ENCODE measurements at places on chromosomes 4 and X.

- DNase-seq: no peak
Observed at GRCh38 chrX:50157545-50158135, 43.2 kb downstream of the AKAP4 start.

GRCh38 chrX:115966920-115967319, 203.6 kb upstream of the AGTR2 start:
- no peak for DNase-seq

DNA sequence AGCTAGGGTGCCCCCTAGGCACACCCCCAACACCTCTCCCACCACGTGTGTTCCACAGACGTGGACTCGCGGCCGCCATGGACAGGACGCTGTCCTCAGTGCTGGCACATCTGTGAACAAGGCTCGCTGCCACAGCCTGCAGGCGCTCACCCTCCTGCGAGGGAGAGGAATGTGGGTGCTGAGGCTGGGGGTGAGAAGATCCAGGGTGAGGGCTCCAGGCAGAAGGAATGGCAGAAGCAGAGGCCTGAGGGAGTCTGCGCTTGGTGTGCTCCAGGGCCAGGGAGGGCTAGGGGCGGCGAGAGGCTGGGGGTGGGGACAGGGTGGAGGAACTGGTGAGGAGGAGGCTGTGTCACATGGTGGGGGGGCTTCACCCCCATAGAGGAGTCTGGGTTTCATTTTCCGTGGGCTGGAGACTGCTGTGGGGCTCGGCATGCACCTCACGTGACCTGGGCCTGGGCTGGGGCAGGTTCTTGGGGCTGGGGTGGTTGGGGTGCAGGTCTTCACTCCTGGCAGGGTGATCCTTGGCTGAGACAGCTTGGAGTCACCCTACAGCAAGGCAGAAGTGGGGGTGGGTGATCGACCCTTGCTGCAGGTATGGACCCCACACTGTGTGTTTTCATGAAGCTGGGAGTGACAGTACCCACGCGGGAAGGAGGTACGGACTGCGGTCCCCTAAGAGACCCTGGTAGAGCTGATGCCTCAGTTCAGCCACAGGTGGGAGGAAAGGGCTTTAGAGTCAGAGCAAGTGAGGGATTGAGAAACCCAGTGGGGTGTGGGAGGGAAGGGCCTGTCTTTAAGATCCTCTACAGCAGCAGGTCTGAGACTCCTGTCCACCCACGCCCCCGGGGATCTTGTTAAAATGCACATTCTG, 103.7 kb downstream of the PSAPL1 start:
- no peak for DNase-seq

GRCh38 chr4:24416293-24416692, 168.1 kb downstream of the DHX15 start:
- DNase-seq: no peak

DNA sequence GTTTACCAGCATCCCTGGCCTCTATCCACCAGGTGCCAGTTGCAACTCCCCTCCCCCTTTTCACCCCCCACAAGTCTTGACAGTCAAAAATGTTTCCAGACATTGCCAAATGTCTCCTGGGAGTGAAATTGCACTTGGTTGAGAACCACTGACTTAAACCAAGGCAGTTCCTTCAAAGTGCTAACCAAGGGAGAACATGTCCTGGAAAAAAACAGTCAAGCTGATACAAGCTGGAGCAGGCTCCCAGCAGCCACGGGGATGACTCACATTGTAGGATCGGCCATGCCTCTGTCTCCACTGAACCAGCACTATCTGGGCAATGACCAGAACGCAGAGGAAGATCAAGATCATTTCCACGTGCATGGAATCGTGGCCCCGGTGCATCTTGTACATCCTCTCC, 11.4 kb downstream of the RNF175 start:
- DNase-seq: no peak

- no peak for DNase-seq
Observed at GRCh38 chrX:40392599-40392998, 188.2 kb upstream of the ATP6AP2 start.

DNA sequence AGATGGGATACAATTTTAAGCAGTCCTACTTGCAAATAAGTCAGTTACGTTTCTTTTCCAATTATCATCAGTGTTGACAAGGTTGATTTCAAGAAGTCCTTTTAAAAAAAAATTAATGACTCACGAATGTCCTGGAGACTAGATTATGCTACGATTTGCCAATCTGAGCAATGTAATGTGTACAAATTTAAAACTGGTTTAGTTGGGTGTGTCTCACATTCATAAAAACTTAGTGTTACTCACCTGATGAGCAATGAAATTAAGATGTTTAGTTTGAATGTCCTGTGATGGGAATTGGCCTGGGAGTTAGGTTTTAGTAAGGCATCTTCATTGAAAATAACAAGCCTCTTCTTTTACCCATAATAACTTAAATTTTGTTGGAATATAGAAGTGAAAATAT, 136.7 kb upstream of the POF1B start:
- no peak for DNase-seq

- DNase-seq: no peak
Observed at GRCh38 chr4:90585961-90586360, 458.8 kb downstream of the CCSER1 start.

DNA sequence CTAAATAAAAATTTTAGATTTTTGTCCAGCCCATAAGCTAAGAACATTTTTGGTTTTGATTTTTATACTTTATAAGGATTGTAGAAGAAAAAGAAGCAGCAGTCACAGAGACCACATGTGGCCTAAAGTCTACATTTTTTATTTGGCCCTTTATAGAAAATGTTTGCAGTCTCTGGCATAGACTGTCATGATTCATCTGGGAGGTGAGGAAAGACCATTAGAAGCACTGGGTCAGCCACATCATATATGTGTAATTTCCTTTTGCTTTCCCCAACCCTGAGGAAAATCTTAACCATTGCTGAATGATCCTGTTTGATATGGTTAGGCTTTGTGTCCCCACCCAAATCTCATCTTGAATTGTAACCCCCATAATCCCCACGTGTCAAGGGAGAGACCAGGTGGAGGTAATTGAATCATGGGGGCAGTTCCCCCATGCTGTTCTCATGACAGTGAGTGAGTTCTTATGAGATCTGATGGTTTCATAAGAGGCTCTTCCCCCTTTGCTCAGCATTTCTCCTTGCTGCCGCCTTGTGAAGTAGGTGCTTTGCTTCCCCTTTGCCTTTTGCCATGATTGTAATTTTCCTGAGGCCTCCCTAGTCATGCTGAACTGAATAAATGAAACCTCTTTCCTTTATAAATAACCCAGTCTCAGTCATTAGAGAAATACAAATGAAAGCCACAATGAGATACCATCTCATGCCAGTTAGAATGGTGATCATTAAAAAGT, 12.1 kb upstream of the COPS4 start:
- DNase-seq: no peak

DNA sequence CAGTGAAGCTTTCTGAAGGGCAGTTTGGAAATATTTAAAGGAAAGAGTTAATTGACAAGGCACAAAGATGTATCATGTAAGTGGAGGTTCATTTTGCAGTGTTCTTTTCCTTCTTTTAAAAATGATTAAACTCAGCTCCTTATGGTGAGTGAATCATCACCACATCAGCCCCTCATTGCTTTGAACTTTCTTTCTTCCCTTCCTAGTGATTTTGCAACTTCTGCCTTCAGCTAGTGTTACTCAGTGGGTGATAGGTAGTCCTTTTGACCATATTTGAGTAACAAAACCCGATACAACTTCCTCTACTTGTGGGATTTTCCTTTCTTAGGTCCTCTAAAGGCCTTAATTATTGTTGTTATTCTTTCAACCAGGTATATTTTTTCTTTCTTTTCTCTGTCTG, 8.2 kb downstream of the ZCCHC4 start:
- DNase-seq: no peak

DNA sequence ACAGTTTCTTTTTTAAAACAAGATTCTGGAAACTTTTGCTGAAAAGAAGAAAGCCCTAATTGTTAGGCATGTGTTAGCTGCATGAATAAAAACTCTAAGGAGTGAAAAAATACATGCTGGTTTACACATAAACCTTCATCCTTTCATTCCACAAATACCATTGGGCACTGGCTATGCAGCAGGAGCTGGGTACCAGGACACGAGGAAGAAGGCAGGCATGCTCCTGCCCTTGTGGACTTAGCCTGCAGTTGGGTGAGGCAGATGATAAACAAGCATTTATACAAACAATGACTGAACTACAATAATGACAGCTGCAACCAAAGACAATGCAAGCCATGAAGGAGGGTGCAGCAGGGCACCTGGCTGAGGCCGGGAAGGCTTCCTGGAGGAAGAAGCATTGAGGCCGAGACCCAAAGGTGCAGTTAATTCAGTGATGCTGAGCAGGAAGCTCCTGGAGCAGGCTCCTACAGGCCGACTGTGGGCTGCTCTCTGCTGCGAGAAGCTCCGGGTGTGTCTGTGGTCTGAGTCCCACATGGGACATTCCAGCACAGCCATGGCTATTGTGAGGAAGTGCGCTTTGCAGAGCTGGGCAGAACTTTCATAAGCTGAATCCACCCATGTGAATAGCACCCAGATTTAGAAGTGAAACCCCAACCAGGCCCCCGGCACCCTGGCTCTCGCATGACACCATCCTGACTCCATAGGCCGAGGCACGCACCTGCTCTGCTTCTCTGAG, 44.0 kb upstream of the MXD4 start:
- no peak for DNase-seq

DNA sequence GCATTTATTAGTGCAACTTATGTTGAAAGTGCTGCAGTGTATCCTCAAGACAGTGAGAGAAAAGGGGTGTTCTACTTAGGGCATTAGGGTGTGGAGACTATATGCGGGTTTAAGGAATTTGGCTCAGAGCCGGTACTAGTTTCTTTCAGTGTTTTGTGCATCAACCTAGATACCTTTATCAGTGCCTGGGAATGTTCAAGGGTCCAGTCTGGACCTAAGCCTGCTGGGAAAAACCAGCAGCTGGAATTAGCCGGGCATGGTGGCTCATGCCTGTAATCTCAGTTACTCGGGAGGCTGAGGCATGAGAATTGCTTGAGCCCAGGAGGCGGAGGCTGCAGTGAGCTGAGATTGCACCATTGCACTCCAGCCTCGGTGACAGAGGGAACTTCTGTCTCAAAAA, 7.4 kb downstream of the PHEX start:
- DNase-seq: no peak

DNA sequence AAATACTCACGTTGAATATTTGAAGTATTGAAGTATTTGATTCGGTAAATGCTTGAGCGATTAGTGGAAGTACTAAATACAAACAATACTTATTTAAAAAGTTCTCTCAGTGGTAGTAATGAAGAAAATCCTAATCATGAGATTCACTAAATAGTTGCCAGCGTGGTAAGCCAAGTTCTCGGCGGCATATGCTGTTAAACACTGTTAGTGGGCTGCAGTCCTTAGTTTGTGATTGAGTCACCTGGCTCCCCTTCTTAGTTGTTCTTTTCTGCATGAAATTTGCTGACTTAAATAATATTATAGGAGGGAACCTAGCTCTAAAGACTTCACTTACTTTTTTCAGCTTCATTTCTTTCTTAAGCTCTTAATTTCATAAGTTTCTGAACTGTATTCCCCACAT, 51.4 kb downstream of the STIM2 start:
- no peak for DNase-seq

DNA sequence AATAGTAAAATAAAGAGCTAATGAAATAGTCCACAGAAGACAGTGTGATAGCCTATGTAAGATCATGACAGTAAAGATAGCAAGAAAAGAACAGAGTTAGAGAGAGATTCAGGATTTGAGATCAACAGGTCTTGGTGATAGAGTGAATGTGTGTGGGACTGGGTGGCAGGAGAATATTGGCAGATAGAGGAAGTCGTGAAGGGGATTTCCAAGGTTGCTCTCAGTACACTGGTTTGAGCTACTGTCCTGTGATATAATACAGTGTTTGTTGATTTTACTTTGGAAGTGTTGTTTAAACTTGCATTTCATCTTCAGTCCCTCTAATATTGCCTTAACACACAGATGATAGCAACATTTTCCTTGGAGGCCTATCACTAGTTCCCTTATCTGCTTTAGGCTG, 44.1 kb downstream of the DTHD1 start:
- DNase-seq: no peak

GRCh38 chrX:2595258-2595657, 94.5 kb upstream of the DHRSX start:
- no peak for DNase-seq

DNA sequence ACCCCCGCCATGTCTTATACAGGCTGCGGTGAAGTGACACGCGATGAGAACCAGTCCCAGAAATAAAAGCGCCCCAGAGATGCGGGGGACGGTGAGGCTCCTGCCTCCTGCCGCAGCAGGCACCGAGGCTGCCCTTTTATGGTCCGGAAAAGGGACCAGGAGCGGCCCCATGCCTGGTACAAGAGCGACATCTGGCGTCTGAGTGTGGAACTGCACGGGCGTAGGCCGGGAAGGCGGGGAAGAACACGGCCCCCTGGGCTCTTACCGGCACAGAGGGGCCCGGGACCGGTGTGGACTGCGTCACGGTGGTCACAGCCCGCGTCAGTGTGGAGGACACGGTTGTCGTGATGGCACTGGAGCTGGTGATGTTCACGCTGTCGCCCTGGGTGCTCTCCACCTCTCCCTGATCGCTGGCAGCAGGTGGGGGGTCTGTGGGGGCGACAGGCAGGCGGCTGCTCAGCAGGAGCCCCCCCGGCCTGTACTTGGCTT, 8.9 kb upstream of the RENBP start:
- DNase-seq: peak; percentile 57

DNA sequence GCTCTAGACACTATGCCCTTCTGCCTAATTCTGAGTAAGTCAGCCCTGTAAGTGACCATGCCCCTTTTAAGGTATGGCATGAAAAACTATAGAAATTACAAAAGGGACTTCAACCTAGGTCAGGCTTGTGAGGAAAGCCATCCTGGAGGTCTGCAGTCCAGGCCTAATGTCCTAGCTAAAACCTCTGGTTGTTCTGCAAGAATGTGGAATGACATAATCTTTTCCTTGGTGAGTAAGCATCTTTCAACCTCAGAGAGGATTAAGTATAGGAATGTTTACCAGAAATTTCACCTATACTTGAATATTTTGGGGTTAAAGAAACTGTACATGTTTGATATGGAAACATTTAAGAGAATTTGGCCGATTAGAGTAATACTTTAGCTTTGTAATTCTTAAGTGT, 23.8 kb upstream of the HPSE start:
- DNase-seq: no peak

DNA sequence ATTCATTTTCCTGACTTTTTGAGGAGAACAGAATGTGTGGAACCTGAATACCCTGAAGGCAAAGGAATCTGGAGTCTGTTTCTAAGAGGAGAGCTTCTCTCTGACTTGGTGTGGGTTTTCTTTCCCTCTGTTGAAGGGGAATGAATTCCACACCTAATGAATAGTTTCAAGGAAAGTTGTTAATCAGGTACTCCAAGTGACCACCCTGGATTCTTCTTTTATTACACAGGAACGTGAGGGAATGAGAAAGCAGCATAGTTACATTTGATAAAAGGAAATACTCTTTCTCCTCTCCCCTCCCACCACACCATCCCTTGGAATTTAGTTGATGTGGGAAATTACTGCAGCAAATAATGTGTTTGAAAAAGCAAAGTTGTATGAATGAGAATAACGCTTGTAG, 29.7 kb downstream of the SLIT2 start:
- DNase-seq: no peak

DNA sequence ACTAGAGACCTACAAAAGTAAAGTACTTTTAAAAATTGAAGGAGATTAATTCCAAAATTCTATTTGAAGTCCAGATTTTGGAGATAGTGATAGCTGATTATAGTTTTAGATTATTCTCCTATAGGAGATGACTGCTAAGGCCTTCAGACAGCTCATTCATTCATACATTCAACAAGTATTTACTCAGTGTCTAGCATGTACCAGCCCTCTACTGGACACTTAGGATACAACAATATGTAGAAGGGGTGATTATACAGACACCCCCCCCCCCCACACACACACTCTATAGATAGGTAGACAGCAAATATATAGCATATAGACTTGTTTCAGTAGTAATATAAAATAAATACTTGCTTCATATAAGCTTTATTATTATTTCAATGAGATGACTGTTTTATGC, 60.4 kb upstream of the TAF9B start:
- no peak for DNase-seq
